ENCODE measurements at places on chromosomes 6 and 20.

GRCh38 chr20:41632896-41633295 is 14.7 kb upstream of the CHD6 start:
- DNase-seq: no peak

GRCh38 chr6:143727035-143727434 is 49.3 kb downstream of the PHACTR2 start:
- DNase-seq: no peak

- DNase-seq: no peak
These were observed 32.0 kb downstream of the ELMO2 start for GRCh38 chr20:46374383-46374782.

DNA sequence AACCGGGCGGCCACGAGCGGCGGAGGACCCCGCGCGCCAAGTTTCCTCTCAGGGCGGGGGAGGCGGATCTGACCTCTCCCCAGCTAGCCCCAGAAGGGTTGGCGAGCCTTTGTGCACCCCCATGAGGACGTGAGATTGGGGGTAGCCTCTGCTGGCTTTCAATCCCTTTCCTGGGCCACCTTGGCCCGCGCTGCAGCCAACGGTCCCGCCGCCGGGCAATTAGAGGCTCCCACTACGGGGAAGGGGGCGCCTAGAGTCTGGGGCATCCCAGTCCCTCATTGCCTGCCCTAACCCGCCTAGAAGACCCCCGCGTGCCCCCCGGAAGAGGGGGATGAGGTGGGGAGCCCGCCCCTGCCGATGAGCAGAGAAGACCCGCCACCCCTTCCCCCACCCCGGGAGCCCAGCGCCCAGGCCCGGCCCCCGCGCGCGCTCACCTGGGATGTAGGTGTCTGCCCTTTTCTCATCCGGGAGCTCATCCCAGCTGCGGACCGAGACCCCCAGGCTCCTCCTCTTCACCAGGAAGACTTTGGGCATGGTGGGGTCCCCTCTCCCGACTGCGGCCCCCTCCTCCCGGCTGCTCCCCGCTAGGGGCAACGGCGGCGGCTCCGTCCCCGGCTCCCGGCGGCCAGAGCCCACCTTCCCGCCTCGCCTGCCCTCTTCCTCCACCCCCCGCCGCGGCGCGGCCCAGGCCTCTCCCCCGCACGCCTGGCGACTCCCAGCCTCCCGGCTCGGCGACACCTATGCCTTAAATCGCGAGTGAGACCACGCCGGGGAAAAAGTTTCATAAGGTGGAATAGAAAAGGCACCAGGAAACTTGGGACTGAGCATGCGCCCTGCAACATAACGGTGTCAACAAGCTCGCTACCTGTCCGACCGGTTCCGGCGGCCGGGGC is at the start of gene OVOL2:
OVOL2 (minus strand) TSS at position 816 of the 893 bp plus-strand sequence; CDS start at position 534, 282 bp downstream.
- peak; percentile 60 for DNase-seq

DNA sequence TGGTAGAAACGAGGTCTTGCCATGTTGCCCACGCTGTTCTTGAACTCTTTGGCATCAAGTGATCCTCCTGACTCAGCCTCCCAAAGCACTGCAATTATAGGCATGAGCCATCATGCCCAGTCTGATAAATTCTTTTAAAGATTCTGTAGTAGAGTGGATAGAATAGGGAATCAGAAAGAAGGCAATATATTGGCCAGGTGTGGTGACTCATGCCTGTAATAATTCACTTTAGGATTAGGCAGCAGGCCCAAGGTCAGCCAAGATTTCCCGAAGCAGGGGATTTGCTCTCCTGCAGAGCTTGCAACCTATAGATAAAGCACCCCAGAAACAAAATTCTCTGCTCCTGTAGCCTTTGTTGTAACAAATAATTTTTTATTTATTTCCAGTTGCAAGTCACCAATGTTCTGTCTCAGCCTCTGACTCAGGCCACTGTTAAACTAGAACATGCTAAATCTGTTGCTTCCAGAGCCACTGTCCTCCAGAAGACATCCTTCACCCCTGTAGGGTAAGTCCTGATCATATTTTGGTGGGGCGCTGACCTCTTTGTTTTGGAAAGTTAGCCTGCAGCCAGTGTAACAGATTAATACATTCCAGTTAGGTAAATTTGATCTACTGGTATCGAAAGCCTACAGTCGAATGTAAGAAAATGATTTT is 30.4 kb upstream of the MROH8 start:
- no peak for DNase-seq

DNA sequence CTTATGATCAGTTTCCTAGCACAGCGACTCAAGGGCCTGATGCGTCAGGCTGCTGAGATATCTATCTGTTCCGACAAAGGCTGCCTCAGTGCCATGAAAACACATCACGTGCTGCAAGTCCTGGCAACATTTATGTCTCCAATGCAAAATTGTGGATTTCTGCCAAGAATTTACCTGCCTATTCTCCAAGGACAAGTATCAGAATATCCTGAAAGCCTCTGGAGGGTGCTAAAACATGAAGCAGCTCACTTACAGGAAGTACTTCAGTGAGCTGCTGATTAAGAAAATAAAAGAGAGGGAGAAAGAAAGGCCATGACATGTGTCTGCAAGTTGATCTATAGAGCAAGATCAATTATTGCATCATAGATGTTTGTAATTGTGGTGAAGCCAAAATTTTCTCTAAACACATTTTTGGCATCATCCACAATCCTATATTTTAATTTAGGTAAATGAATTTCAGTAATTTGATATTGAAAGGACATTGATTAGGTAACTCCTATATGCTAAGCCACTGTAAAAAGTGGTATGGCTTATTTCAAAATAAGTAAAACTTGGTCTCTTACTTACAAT is 25.8 kb upstream of the TPBG start:
- DNase-seq: peak; percentile 13

- DNase-seq: no peak
These were observed 95.9 kb upstream of the ADGRF1 start for GRCh38 chr6:47138046-47138445.

- no peak for DNase-seq
These were observed 117.4 kb downstream of the FAXC start for GRCh38 chr6:99232056-99232455.

DNA sequence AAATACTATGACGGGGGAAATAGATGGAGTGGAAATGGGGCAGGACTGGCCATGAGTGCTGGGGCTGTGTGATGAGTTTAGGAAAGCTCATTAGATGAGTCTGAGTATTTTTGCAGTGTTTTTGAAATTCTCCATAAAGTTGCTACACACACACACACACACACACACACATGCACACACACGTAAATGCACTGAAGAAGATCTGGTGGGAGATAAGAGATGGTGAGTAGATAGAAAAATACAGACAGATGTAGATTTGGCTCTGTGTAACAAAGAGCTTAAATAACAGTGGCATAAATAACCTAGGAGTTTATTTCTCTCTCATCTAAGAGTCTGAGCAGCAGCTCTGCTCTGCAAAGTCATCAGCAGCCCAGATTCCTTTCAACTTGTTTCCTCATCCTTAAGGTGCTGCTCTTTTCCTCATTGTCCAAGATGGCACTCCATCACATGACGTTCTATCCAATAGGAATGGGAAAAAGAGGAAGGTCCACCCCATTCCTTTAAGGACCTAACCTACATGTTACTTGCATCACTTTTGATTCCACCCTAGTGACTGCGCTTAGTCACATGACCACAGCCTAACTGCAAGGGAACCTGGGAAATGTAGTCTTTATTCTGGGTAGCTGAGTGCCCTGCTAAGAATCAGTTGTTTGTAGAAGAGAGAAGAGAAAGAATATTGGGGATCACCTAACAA is 76.4 kb downstream of the EYA2 start:
- peak; percentile 95 for DNase-seq

GRCh38 chr6:5506597-5506996 is 245.3 kb downstream of the FARS2 start:
- no peak for DNase-seq
